Activated T-helper 1 cell treated with anti-CD3 and anti-CD28 coated beads, Interleukin-2, amount 50 U/mL, for 16 hours (primary cell): ENCODE measurements at places on chromosomes 1 and 21.

- no peak for DNase-seq
Observed at GRCh38 chr1:25532970-25533369, 10.4 kb upstream of the LDLRAP1 start.

GRCh38 chr1:94552071-94552586, 10.6 kb upstream of the F3 start:
- no peak for DNase-seq

GRCh38 chr21:35366394-35367080, 317.4 kb upstream of the RUNX1 start:
- no peak for DNase-seq

GRCh38 chr1:84689514-84690396, 506 bp downstream of the SSX2IP start:
- peak; percentile 6 for DNase-seq

GRCh38 chr1:59497616-59498015, 200.7 kb downstream of the FGGY start:
- DNase-seq: no peak

- no peak for DNase-seq
Observed at GRCh38 chr1:41955461-41956159, 36.9 kb upstream of the HIVEP3 start.

- no peak for DNase-seq
Observed at GRCh38 chr1:156388174-156389137, 19.4 kb downstream of the RHBG start.

- DNase-seq: no peak
Observed at GRCh38 chr1:247883346-247883745, 12.0 kb upstream of the OR2W3 start.

GRCh38 chr1:109664671-109665070, 3.2 kb upstream of the GSTM2 start:
- no peak for DNase-seq

- no peak for DNase-seq
Observed at GRCh38 chr1:26289158-26290059, 9.5 kb downstream of the SH3BGRL3 start.
